ENCODE measurements at places on chromosomes 16 and 17.

- DNase-seq: peak; percentile 68
Measured at GRCh38 chr16:79589601-79590102, 10.9 kb downstream of the MAF start.

DNA sequence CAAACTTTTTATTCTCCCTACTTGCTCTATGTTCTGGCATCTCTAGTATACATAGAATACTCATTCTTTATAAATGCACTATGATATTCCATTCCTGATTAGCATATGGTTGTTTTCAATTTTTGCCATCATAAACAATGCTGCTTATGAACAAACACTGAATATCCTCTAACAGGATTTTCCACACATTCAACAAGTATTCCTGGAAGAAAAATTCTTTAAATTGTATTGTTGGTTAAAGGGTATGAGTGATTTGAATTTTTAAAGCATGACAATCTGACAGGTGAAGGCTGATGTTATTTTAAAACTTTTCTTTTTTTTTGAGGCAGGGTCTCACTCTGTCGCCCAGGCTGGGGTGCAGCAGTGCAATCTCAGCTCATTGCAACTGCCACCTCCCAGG is 11.5 kb downstream of the APPBP2 start:
- no peak for DNase-seq

- no peak for DNase-seq
Measured at GRCh38 chr17:39950871-39951348, 11.9 kb upstream of the GSDMA start.

GRCh38 chr16:77539421-77540034 is 104.7 kb upstream of the ADAMTS18 start:
- DNase-seq: no peak

DNA sequence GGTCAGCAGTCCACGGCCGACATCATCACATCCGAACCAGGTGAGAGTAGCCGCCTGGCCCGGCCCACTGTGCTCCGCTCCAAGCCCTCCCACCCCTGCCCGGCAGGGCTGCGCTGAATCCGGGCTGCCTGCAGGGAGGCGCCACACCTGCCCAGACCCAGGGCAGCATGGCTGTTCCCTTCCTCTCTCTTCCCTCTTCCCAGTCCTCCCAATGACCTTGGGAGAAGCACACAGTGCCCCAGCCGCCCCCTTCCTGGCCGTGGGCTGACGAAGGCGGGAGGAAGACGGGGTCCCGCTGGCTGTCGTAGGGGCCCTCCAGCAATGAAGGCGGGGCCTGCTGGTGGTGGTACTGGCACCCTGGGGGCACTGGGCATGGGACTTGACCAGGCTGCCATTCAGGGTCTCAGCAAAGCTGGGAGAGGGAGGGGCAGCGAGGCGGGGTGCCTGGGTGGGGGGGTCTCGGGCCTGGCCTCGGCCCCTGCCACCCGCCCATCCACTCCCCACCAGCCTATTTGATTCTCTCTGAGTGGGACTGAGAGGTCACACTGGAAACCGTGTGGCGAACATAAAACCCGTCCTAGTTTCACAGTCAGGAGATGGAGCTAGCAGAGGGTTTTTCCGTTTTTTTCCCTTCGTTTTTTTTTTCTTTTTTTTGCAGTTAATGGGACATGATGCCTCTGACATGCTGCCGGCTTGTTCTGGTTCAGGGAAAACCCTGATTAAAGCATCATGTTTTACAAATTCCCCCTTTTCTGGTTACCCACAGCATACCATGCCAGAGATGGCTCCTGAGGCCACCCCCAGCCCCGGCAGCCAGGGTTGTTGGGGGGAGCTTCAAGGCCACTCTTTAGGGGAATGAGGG is 50.6 kb downstream of the BAHCC1 start:
- DNase-seq: peak; percentile 63

Data from GM23338 (cell line).